ENCODE measurements at places on chromosomes 13 and 19. TPM values are rescaled to one million over a fixed set of nuclear protein-coding genes. Genes with fewer than 3 reads are reported as not detected.
A peak's percentile ranks its signal among the peaks of the same experiment; 100 is the strongest.

Gene GADD45B
- polyA plus RNA-seq = 68.4 TPM

Gene GRIN3B
- polyA plus RNA-seq = 0.01 TPM

Gene GDF15
- polyA plus RNA-seq = 0.33 TPM

DNA sequence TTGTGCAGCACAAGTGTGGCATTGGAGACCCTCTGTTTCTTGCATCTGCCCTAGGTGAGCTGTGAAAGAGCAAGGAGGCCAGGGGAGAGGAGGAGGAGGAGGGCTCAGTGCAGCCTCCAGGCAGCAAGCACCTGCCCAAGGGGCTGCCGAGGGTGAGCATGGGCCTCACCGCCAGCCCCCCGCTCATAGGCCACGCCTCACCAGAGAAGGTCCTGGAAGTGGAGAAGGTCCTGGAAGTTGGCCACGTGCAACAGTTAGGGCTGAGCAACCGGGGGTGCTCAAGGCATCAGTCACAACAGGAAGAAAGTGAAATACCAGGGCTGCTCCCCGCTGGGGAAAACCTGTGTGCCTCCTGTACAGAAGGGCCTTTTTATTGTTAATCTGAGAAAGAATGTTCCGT is 168.9 kb downstream of the TEX29 start:
- DNase-seq = no peak

DNA sequence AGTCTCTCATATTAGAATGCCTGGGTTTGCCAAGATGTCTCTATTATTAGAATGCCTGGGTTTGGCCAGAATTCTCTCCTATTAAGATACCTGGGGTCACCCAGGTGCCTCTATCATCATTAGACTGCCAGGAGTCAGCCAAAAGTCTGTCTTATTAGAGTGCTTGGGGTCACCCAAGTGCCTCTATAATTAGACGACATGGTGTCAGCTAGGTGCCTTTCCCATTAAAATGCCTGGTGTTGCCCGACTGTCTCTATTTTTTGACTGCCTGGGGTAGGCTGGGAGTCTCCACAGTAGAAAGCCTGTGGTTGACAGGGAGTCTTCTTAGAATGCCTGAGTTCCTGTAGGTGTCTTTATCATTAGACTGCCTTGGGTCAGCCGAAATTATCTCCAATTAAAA is 1536.6 kb downstream of the UQCRFS1 start:
- DNase-seq = no peak

GRCh38 chr13:53088871-53089270 is 60.3 kb downstream of the OLFM4 start:
- DNase-seq = no peak

Gene NRTN
- polyA plus RNA-seq = 18.2 TPM

Gene IGFLR1
- 10.8 TPM for polyA plus RNA-seq

DNA sequence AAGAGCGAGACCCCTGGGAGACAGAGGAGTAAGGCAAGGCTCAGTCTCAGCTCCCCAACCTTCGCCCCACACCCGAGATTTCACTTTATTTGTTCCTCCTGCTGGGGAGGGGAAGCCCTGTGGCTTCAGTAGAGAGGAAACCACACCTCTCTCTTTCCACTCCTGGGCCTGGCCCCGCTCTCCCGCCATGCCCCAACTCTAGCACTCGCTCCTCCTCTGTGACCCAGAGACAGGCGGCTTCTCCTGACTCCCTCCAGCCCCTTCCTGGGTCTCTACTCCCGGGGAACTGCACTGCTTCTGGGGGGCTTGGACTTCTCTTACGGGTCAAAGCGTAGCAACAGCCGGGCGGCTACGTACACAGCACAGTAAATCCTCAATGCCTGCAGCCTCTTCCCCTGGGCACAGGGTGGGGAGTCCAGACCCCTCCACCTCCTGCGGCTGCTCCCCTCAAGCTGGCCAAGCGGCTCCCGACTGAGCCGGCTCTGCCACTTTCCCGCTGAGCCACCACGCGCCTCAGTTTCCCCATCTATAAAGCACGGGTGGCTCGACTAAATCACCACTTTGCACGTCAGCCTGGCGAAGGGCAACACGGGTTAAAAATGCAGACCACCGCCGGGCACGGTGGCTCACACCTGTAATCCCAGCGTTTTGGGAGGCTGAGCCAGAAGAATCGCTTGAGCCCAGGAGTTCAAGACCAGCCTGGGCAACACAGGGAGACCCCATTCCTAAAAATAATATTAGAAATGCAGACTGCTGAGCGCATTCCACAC is 1.4 kb downstream of the RNF126 start:
- no peak for DNase-seq

- no peak for DNase-seq
Measured at GRCh38 chr19:12947702-12948611, 2.3 kb downstream of the RAD23A start.

DNA sequence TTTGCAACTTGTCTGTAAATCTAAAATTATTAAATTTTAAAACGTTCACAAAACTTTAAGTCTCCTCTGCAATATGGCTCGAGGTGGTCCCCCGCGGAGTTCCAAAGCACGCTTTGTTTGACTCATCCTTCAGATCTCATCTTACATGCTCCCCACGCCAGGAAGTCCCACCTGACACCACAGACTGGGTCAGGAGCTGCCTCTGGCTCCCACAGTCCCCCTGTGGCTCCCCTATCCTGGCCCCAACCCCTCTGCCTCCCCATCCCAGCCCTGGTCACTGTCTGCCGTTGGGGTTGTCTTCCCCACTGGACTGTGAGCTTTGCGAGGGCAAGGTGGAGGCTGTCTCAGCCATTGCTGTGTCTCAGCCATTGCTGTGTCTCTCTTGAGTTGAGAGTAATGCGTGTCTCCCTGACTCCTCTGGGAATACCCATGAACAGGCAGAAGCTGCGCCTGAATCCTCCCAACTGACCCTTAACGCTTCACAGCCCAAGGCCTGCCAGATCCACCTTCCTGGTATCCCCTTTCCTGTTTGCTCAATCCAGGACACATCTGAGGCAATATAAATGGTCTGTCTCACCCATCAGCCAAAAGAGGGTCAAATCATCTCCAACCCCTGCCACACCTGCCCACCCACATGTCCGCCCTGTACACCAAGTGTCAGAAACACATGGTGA is 15.9 kb downstream of the DYRK1B start:
- no peak for DNase-seq

GRCh38 chr13:72696579-72696978 is 30.9 kb downstream of the MZT1 start:
- no peak for DNase-seq

- no peak for DNase-seq
Measured at GRCh38 chr19:27955485-27956480, 1257.2 kb downstream of the UQCRFS1 start.

Gene SLC10A2
- not detected for polyA plus RNA-seq

DNA sequence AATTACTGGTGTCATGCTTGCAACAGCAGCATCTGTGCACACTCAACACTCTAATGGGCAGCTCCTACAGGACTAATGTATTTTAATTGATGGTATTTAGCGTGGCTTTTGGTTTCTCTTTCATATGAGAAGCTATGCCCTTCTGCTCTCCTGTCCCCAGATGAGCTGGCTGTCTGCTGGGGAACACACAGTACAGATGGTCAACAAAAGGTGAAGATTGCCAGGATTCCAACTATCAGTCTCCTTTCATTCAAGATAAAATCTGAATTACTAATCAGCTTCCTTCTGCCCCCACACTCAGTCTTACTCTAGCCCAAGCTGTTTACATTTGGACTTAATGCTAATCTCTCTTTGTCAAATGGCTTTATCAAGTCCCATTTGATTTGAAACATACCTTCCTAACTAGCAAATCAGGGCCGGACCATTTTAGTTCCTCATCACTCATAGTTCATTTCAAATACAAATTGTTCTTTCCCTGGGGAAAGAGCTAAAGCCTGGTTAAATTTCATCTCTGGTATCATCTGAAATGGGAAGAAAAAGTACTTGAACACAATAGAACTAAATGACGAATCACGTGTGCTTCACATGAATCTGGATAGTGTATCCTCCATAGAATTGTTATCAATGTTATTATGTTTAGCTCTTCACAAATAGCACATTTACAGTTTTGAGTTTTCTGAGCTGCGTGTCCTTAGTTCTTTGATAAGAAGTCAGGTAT is 988.0 kb downstream of the PCDH17 start:
- DNase-seq = no peak

GRCh38 chr13:50668049-50668448 is 175.4 kb downstream of the DLEU7 start:
- DNase-seq = no peak

- peak; percentile 14 for DNase-seq
Measured at GRCh38 chr19:2536461-2536860, 60.5 kb downstream of the GADD45B start.

DNA sequence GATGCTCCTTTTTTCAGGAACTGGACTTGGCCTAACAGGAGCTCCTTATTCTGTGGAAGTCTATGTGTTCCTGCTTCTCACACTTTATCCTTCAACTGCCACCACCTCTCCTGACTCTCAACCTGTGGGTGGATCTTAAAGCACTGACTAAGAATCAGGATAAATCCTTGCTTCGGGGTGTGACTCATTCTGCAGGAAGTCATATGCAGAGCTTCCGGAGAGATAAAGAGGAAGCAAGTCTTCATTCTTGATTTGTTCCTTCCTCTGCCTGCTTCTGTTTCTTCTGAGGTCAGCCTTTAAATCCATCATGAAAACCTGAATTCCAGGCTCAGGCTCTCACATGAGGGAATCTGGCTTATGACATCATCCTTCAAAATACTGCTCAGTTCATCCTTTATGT is 137.1 kb upstream of the ATXN8OS start:
- no peak for DNase-seq

Gene C19orf67
- polyA plus RNA-seq = not detected

Gene CNN2
- polyA plus RNA-seq = 43.8 TPM

- DNase-seq = no peak
Measured at GRCh38 chr13:99895444-99896368, 75.9 kb downstream of the ZIC5 start.

Gene VSTM2B
- not detected for polyA plus RNA-seq

Gene MAP2K7
- 22.2 TPM for polyA plus RNA-seq

DNA sequence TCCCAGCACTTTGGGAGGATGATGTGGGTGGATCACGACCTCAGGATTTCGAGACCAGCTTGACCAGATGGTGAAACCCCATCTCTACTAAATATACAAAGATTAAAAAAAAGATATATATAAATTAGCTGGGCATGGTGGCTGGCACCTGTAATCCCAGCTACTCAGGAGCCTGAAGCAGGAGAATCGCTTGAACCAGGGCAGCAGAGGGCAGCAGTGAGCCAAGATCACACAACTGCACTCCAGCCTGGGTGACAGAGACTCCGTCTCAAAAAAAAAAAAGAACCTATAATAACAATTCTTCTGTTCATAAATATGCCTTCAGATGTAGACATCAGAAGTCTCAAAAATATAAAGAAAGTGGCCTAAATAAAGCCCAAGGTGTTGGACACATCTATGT is 7.6 kb downstream of the ZNF737 start:
- peak; percentile 15 for DNase-seq

GRCh38 chr13:99947666-99948065 is 23.9 kb downstream of the ZIC5 start:
- DNase-seq = no peak

DNA sequence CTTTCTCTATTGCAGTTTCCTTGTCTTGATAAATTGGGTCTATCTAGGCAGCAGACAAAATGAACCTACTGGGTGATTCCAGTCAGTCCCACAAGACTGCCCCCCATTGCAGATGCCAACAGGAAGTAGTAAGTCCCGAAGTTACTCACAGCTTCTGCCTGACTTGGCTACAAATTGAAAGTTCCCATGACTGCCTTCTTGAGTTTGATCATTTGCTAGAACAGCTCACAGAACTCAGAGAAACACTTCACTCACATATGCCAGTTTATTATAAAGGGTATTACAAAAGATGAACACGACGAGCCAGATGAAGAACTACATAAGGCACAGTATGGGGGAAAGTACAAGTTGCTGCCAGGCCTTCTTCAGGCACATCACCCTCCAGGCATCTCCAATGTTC is 50.0 kb downstream of the TEX26 start:
- no peak for DNase-seq

Measured in heart left ventricle (tissue), 16 donors.